Activated CD8-positive, alpha-beta memory T cell treated with anti-CD3 and anti-CD28 coated beads for 4 hours (primary cell): ENCODE measurements at places on chromosomes 3 and 15.
A peak's percentile ranks its signal among the peaks of the same experiment; 100 is the strongest.

GRCh38 chr15:45168751-45169551, 18.8 kb downstream of the SHF start:
- no peak for DNase-seq

DNA sequence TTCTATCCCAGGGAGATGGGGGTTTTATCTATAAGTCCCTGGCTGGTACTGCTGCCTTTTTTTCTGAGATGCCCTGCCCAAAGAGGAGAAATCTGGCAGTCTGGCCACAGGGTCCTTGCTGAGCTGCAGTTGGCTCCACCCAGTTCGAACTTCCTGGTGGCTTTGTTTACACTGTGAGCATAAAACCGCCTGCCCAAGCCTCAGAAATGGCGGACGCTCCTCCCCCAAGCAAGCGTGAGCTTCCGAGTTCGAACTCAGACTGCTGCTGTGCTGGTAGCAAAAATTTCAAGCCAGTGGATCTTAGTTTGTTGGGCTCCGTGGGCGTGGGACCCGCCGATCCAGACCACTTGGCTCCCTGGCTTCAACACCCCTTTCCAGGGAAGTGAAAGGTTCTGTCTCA, 126.8 kb upstream of the SUCLG2 start:
- no peak for DNase-seq

- DNase-seq = peak; percentile 6
Measured at GRCh38 chr3:137946356-137946973, 63.5 kb upstream of the CLDN18 start.

GRCh38 chr15:47975427-47975826, 145.4 kb upstream of the SLC24A5 start:
- no peak for DNase-seq

- DNase-seq = no peak
Measured at GRCh38 chr3:56536735-56537134, 20.2 kb upstream of the CCDC66 start.

DNA sequence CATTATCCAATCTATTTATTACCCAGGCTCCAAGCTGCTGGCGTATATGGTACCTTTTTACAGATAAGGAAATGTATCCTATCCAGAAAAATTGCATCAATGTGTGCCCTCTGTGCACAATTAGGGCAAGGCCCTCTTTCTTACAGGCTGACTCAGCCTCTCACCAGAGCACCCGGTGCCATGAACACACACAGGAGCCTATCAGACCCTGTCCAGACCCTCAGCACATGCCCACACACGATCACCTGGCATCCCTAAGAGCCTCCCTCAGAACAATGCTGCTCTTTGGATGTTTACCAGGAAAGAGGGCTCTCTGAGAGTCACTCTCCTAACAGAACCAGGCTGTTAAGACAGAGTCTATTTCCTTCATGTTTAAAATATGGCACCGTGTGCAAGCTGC, 460.0 kb upstream of the TBL1XR1 start:
- DNase-seq = no peak

DNA sequence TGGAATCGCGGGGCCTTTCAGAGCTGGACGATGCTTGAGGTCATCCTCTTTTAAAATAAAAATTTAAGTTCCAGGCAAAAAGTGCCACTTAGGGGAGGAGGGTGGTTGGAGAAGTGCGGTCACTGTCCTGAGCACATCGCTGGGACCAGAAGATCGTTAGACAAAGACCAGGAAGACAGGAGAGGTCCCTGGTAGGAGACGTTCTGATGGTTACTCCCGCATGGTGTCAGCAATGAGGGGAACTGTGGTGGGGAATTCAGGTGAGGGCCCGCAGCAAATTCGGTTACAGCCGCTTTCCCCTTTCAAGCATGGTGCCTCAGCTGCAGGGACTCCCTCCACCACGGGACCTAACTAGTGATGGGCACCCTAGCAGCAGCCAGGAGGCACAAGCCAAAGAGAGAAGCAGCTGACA, 1.0 kb upstream of the ISY1 start:
- DNase-seq = no peak

DNA sequence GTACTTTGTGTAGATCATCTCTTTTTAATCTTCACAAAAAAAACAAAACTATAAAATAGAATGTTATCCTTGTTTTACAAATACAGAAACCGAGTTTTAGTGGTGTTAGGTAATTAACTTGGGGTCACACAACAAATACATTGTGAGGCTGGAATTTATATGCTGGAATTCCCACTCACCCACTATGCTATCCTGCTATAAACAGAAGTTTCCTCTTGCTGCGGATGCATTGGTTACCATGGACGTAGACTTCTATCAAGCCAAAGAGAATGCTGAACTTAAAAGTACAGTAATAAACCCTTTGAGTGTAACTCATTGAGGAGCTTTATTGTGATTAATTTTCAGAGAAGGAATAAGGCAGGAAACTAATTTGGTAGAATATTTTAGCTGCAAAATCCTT, 9.2 kb downstream of the SNAP23 start:
- no peak for DNase-seq

GRCh38 chr3:106214641-106215040, 345.8 kb upstream of the CBLB start:
- no peak for DNase-seq

GRCh38 chr3:194781617-194782016, 95.9 kb downstream of the FAM43A start:
- no peak for DNase-seq

DNA sequence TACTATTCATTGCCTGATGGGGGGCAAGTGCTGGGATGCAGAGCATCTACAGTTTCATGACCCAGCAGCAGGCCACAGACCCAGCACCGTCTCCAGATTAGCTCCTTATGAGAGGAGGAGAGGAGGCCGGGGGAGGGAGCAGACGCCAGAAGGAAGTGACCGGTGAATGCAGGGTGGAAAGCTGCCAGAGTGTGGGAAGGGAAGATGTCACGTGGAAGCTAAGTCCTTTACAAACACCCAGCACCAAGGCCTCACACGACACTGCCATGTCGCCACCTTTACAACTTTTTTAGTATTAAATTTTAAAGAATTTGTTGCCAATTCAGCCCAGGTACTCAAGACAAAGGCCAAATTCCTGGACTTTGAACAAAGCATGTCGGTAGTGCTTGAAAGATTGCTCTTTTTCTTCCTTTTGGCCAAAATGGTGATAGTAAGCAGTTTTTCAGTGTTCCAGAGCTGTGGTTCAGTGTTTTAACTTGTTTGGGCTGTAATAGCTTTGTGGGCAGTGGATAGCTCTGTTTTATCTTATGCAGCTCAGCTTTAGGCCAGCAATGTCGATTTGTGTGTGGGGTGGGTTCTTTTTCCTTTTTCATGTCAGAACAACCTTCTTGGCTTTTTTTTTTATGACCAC, 58.2 kb downstream of the ZBTB38 start:
- no peak for DNase-seq

DNA sequence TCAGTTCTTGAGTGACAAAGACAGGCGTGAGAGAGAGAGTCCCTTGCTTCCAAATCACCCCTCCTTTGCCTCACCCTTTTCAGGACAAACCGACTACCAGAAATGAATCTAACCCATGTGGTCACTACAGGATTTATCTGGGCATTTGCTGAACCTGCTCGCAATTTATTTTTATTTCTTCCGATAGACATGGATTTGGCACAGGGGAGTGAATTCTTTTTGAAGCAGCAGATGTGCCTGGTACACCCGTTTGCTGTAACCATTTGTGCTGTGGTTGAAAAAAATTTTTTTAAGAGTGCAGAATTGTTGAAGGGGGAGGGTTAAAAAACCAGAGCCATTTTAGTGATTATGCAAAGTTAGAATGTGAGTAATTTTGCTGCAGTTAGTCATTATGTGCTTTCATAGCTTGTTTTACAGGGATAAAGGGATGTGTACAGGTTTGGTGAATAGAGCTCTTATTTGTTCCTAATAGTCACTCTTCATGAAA, 442.0 kb downstream of the LPP start:
- no peak for DNase-seq

DNA sequence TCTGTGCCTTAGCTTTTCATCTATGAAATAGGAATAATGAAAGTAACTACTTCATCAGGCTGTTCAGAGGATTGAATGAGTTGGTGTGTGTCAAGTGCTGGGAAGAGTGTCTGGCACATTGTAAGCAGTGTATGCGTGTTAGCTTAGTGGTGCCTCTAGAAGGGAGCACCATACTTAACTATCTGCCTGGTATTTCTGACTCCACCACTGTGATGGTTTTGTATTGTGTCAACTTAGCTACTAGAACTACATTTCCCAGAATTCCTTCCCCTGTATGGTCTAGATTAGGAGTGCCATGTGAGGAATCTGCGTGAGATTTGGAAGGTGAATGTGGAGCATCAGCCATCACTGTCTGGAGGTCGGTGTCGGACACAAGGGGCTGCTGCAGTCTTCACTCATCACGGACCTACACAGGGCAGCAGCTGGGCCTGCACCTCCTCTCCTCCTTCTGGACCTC, 115.4 kb upstream of the GALNT15 start:
- no peak for DNase-seq

- no peak for DNase-seq
Measured at GRCh38 chr3:107825556-107825955, 265.3 kb downstream of the CD47 start.

DNA sequence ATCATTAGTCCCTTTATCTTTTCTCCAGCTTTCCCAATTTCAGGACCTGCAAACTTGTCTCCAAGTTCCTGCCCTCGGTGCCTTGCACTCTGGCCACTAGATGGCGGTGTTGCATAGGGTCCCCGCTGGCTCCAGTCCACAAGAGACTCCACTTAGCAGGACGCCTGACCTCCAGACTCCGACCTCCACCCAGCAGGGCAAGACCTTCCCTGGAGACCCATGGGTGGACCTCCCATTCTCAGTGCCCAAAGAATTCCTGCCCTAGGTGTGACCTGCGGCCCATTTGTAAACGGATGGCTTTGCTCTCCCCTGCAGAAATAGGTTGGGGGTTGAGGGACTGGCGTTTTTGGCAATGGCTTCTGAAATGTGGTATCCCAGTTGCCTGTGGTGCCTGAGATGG, 82.6 kb downstream of the LSM3 start:
- peak; percentile 52 for DNase-seq

GRCh38 chr15:66038387-66039116, 169.3 kb downstream of the RAB11A start:
- no peak for DNase-seq

- no peak for DNase-seq
Measured at GRCh38 chr3:861721-862120, 231.1 kb upstream of the CNTN6 start.

- DNase-seq = no peak
Measured at GRCh38 chr3:143573610-143574303, 274.5 kb downstream of the SLC9A9 start.

GRCh38 chr3:117358717-117359314, 649.2 kb downstream of the TUSC7 start:
- DNase-seq = no peak

GRCh38 chr3:131326307-131326706, 55.3 kb upstream of the NUDT16 start:
- no peak for DNase-seq

- DNase-seq = no peak
Measured at GRCh38 chr15:56910801-56911200, 7.6 kb upstream of the TCF12 start.

- DNase-seq = no peak
Measured at GRCh38 chr3:37227870-37228549, 53.6 kb upstream of the LRRFIP2 start.

DNA sequence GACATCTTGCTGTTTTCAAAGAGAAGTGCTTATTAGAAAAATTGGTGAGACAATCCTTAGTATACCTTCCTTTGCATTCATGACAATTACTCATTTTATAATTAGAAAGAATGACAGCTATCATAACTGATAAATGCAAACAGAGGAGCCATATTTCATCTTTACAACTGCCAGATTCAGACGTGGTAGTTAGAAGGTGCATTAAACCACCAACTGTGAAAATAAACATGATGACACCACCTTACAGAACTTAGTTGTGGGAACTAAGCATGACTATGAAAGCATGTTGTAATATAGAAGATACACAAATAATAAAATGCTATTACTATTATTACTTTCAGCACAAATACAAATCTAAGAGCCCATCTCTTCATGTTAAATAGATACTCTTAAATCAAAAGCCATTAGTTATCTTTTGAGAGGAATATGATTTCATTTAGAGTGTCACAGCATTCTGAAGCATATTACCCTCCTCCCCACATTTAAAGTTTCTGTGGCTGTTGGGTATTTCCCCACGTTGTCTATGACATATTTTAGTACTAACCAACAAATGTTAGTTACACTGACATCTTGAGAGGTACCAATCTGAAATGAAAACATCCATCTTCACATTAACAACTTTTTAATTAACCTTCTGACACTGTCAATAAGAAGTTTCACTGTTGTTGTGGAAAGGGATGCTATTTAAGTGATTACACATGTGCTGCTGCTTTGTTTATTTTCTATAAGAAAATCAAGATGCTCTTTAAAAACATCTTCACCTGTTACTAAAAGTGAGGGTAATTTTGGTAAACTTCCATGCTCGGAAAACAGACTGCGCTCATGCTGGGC, 163.8 kb downstream of the LSAMP start:
- DNase-seq = no peak

GRCh38 chr15:33369941-33370622, 59.3 kb downstream of the RYR3 start:
- DNase-seq = no peak
